Stimulated activated CD8-positive, alpha-beta memory T cell treated with anti-CD3 and anti-CD28 coated beads, Interleukin-2, amount 100 ng/mL, for 1 hour (primary cell): ENCODE measurements at places on chromosomes 13 and 19.

- DNase-seq: no peak
These were observed 114.2 kb upstream of the RXFP2 start for GRCh38 chr13:31625115-31625514.

GRCh38 chr19:3788996-3789778 is 3.0 kb upstream of the MATK start:
- peak; percentile 20 for DNase-seq

GRCh38 chr13:112104881-112105234 is 37.9 kb downstream of the SOX1 start:
- DNase-seq: no peak

- no peak for DNase-seq
These were observed 22.2 kb upstream of the KLF5 start for GRCh38 chr13:73036566-73036965.

- no peak for DNase-seq
These were observed 800 bp downstream of the RPL28 start for GRCh38 chr19:55386493-55386971.

DNA sequence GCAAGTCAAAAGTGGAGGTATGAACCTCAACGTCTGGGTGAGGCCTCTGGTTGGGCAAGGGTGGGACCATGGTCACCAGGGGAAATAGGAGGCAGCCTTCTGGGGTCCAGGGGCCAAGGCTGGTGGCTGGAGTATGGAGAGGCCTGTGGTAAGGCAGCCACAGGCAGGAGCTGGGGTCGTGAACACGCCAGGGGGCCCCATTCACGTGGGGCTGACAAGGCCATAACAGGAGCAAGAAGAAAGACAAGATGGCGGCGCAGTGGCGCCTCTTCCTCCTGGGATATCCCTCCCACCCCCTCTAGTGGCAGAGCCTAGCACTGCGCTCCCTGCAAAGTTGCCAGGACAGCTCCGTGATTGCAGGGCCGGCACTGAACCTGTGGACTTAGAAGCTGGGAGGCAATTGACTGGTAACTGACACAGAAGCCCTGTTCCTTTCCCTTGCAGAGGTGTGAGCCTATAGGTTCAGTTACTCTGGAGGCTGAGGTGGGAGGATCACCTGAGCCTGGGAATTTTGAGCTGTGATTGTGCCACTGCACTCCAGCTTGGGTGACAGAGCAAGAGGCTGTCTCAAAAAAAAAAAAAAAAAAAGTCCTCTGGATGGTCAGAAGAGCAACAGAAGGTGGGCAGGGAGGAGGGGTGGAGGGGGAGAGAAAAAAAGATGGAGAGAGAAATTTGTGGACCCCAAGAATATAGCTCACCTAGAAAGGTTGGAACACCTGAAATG is 19.7 kb upstream of the EDDM13 start:
- DNase-seq: peak; percentile 20

- no peak for DNase-seq
These were observed 223.1 kb downstream of the MZT1 start for GRCh38 chr13:72504131-72504841.

DNA sequence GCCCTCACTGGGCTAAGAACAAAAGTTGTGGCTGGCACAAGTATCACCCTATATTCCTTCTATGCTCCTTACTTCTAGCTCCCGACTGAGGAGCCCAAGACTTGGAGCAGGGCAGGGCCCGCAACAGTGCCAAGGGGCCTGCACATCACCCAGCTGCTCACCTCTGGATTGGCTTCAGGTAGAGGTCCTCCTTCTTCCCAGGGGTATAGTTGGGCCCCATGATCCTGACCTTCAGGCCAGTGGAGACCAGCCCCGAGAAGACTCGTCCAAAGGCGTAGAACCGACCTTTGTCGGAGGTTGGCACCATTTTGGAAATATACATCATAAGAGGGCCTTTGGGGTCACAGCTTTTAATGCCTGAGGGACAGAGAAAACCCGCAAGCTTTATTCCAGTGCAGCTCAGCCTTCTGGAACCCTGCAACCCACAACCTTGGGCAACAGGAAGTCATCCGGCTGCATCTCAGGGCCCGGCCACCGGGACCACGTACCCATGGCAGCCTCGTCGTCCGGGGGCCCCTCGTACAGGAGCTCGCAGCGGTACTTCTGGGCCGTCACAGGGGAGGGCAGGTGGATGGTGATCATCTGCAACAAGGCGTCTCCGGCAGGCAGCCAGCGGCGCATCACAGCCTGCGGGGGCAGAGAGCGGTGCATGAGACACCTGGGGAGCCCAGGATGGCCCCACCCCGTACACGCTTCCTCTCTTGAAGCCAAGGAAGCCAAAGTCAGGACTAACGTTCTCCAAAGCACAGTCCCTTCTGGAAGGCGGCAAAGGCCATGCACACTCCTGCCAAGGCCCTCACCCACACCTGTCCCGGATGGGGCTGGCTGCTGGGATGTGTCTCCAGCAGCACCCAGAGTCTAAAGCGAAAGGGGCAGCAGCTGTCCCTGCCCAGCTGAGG is 4.7 kb downstream of the EEF2 start:
- no peak for DNase-seq

DNA sequence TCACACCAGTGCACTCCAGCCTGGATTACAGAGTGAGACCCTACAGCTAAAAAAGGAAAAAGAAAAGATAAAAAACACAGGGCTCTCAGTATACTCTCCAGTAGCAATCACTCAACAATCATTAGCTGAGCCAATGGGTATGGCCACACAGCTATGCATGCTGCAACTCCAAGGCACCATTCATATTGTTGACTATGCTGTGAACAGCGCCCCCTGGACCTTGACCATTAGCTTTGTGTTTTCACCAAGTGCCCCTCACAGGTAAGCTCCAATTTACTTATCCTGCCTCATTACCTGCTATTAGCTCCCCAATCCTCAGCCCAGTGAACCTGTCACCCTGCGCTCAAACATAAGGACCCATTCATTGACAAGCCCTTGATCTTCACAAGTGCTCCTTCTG is 35.8 kb downstream of the ZIC5 start:
- no peak for DNase-seq

GRCh38 chr13:95833719-95834118 is 156.8 kb downstream of the DNAJC3 start:
- DNase-seq: no peak

DNA sequence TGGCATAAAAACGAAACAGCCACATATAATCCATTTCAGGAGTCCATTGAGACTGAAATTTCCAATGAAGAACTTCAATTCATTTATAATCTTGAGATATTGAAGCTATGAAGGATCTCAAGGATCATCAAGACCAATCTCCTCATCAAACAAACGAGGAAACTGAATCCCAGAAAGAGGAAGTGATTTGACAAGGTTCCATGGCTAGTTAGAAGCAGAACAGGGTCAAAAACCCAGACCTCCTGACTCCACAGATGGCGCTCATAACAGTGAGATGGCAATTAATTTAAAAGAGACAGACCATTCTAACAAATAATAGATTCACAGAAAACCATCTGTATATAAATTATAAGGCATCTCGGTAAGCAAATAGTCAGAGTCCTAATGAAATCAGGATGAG is 229.7 kb downstream of the KCTD12 start:
- no peak for DNase-seq

GRCh38 chr13:24746618-24747247 is 17.2 kb upstream of the RNF17 start:
- DNase-seq: no peak

DNA sequence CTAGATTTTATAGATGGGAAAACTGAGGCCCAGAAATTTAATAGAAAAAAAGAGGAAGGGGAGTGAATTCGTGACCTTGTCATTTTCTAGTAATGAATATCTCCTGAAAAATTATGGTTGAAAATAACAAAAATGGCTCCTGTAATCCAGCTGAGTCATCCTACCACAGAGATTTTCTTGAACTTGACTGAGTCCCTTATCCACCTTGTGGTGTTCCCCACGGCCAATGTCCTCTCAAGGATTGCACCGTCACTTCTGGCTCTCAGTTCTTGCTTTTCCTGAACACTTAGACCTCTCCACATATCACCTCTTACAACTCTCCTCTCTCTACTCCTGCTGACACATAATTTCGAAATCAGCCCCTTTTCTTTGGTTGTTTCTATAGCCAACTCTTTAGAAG is 1.2 kb upstream of the KATNAL1 start:
- DNase-seq: no peak

DNA sequence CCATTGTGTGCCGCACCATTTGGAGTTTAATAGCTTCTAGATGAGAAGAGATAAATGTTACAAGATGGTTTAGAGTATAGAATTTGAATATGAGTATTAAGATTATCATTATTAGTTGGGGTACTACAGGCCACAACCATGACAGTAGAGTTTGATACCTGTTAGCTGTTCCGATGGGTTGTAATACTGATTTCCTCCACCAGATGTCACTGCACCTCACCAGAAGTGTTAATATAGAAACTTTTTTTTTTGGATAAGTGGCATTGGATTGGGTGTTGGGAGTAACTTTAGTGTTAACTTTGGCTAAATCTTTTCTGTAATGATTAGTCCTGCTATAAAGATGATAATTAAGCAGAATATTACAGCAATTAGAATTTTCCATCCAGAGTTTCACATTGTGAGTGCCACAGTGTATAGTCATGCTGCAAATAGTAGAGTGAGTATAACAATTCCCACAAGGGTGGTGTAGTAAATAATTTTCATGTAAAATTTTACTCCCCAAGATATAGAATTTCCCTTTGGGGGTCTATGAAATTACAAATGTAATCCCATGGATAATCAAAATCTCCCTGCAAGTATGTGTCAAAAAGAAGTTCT is 56.3 kb downstream of the PSG3 start:
- DNase-seq: no peak

- DNase-seq: no peak
These were observed 39.5 kb upstream of the CNMD start for GRCh38 chr13:52779103-52779502.

DNA sequence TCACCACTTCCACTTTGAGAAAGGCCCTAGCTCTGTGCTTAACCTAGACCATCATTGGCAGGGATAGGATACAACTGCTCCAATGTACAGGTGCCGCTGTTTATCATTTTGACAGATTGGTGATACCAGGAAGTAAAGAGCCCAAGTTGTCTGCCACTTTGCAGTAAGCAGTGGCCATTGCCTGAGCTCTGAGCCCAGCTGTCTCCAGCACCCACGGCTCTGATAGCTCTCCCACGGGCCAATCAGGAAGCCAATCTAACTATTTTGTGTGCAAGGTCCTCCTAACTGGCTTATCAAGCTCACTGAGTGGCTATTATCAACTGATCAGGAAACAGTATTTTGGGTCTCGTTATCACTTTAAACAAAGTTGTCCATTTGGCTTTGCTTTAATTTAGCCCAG is 181.1 kb downstream of the DCT start:
- DNase-seq: no peak

- no peak for DNase-seq
These were observed 10.7 kb downstream of the NLRP8 start for GRCh38 chr19:55958356-55958755.

DNA sequence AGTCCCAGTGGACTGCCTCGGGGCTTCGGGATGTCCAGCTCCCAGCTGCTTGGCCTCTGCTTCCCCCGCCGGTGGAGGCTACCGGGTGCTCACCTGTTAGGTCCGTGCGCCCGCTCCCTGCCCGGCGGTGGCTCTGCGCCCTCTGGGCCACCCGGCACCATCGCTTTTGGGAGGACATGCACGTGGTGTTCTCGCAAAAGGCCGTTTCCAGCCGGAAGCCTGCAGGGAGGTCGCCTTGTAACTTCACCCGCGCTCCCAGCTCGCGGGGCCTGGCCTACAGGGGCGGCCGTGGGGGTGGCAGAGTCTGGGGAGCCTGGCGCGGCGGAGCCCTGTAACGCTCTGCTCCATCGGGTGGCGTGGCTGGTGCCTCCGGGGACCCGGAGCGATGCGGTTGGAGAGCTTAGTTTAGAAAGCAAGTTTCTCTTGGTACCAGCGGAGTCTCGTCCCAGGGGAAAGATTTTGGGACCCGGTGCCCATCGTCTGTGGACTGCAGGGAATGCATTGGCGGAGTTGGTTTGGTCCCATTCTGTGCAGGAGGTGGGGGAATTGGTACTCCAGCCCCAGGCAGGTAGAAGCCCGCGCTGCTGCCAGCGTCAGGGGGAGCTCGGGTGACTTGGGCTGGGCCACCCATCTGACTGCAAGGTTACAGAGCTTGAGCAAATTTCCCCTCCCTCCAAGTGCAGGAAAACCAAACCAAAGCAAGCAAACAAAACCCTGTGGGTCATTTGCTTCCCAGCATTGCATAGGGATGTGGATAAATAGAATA is 673 bp downstream of the SPATA13 start:
- DNase-seq: peak; percentile 10

GRCh38 chr19:46726971-46727501 is 10.1 kb upstream of the PRKD2 start:
- DNase-seq: no peak
